Suprapubic skin (tissue), 4 donors: ENCODE measurements at places on chromosomes 12 and 14.

DNA sequence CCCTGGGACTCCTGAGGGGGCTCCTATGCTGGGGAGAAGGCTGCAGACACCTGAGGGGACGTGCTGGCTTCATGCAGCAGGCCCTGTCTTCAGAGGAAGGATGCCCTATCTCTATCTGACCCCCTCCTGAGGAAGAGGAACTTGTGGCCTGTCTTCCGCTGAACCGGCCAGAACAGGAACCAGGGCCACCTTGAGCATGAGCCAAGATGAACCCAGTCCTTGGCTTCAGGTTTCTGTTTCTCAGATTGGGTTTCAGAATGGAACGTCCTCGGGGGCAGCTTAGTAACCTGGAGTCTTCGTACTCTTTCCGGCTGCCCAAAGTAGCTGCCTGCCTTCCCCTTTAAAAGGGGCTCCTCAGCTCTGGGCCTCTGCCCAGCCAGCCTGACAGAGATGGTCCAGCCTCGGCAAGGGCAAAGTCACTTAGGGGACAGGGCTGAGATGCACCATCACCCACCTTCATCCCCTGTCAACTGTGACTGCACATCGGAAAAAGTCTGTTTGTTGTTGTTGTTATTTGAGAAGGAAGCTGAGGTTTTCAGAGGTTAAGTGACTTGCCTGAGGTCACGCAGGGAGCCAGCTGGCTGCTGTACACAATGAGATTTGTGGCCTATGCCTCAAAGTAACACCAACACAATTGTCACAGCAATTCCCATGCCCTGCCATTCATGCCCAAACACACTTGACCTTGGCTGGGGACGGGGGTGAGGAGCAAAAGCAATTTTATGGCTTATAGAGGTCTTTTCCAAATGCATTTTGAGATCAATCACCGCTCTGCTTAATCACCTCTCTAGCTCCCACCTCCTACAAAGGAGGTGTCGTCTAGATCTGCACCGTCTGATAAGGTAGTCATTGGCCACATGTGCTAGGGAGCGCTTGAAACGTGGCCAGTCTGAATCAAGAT is 13.4 kb downstream of the ASB2 start:
- no peak for DNase-seq

DNA sequence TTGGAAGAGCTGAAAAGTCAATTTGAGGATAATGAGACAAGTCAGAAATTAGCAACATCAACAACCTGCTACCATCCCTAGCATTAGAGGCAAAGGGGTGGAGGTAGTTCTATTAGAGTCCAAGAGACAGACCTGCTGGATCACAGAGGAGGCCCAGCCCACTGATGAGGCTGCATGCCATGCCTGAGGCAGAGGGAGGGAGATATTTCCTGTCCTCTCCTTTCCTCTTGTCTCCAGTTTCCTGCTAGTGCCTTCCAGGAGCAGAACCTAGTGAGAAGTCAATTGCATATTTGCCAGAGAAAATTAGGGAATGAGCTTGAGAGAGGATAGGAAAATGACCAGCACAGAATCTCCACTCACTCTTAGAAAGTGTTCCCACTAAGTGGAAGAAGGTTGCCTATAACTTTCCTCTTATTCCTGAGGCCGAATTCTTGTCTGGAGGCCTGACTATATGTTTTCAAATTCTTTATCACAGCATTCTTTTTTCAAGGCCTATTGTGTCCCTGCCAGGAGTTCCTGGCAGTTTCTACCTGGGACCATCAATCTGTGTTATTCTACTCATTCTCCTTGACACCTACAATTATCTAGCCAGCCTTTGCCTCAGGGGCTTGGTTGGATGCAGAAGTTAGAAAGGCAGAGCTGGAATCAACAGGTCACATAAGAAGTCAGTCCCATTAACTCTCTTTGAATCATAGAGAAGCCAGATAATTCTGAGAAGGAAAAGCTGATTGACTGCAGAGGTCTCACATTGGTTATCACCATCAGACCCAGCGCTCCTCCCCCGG is 121.9 kb downstream of the EMP1 start:
- DNase-seq: no peak

DNA sequence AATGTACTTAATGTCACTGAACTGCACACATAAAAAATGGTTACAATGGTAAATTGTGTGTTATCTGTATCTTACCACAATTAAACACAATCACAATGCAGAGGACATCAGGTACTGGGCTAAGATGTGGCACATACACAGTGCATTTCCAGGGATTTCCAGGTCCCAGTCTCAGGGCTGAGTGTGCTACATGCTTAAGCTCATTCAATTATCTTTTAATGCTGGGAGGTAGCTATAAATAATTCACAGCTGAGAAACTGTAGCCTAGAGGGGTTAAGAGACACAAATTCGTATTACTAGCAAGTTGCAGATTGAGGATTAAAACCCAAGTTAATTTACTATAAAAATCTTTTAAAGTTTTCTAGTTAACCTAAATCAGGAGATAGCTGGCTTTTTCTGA is 67.1 kb downstream of the CRACR2A start:
- DNase-seq: no peak

- DNase-seq: no peak
Measured at GRCh38 chr12:69966409-69966808, 141.4 kb downstream of the MYRFL start.

DNA sequence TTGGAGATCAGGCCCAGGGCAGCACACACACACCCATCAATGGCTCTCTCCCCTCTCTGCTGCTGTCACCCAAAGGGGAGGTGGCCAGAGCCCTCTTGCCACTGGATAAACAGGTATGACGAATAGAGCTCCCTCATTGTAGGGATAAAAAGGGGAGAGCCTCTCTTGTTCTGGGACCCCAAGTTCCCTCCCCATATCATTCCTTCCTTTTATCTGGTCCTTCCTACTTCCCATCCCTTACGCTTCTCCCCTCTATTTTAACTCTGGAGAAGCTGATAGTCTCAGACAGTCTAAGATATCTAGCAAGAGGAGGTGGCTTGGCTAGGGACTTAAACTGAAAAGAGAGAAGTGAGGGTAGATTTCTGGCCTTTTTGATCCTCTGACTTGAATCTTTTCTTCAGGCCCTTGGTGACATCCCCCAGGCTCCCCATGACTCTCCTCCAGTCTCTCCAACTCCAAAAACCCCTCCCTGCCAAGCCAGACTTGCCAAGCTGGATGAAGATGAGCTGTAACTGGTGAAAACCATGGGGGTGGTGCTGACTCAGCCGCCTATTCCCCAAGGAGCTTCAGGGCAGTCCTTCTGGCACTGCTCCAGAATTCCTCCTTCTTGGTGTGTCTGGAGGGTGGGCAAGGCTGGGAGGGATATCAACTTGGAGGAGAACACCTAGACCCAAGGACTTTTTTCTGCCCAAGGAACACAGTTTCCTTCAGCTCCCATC is 5.3 kb downstream of the ARHGEF25 start:
- no peak for DNase-seq

GRCh38 chr12:78038986-78039385 is 208.3 kb downstream of the NAV3 start:
- DNase-seq: no peak

DNA sequence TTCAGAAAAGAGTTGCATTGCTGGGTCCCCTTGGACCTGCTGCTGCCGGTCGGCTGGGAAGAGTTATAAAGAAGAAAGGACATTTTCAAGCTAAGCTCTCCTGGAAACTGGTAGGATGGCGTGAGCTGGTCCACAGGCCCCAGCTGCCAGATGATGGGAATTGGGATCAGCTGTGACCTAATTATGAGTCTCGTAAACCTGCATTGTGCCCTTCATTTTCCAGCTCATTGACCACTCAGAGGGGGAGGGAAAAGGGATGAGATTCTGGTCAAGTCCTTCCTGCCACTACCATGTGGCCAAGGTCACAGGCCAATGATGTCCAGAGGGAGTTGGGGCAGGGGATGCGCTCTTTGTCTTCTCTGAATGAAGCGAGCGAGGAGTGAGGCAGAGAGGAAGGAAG is 320.9 kb downstream of the NRXN3 start:
- DNase-seq: no peak

GRCh38 chr12:124592050-124592449 is 24.6 kb upstream of the NCOR2 start:
- DNase-seq: no peak

DNA sequence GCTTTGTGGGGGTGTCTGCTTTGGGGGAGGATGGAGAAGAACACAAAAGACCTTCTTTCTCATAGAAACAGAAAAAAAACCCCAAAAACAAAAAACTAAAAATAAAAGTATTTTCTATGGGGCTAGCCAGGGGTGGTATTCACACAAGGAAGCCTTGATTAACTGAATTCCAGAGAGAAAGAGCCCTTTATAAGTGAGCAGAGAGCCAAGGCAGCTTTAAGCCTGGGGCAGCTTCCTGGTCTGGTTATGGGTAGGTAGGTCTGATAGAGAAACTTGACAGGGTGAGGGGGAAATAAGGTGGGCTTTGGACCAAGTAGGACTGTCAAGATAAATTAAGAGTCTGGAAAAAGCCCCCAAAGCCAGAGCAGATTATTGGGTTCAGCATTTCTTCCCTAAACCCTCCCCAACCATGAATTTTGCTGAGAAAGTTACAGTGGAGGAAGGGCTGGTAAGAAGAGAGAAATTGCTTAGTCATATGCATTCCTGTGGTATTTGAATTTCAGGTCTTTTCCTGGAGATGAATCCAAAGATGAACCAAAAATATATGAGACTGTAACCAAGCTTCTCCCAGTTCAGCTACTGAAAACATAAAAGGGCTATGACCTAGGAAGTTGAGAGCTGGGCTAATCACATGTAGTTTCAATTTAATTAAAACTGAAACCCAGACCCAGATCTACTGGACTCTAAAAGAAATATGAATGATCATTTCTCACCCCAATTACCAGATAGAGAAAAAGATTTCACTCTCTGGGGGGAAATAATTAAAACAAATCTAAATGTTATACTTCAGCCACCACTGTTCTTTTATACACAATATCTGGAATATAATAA is 144.8 kb downstream of the TBC1D30 start:
- DNase-seq: no peak

- DNase-seq: no peak
Measured at GRCh38 chr12:51863933-51864832, 15.7 kb upstream of the FIGNL2 start.

- DNase-seq: no peak
Measured at GRCh38 chr12:77382096-77382742, 316.9 kb upstream of the E2F7 start.

DNA sequence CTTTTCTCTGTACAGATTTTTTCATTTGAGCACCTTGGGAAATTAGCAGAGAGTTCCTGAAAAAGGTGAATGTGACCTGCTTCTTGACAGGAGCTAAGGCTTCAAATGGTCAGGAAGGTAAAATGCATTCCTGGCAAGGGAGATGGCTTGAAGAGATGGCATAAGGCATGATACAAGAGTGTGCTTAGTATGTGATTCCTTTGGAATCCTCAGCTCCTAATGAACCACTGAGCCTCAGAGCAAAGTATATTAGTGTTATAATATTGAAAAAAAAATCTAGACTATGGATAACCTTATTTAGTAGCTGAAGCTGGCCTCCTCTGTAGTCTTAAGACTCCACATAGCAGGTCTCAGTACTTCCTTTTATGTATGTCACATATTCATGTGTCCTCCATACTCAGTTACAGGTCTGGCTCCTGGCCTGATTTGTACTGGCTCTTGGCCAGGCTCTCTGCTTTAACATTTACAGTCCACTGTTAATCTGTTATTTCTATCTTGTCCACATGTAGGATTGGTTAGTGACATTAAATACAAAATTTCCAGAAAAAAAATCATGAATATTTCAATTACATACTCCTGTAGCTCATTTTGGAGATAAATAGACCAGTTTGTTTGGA is 17.9 kb downstream of the TOGARAM1 start:
- no peak for DNase-seq

- DNase-seq: no peak
Measured at GRCh38 chr12:106305376-106305775, 2.8 kb downstream of the TCP11L2 start.

GRCh38 chr12:109451400-109451799 is 25.7 kb downstream of the KCTD10 start:
- no peak for DNase-seq

DNA sequence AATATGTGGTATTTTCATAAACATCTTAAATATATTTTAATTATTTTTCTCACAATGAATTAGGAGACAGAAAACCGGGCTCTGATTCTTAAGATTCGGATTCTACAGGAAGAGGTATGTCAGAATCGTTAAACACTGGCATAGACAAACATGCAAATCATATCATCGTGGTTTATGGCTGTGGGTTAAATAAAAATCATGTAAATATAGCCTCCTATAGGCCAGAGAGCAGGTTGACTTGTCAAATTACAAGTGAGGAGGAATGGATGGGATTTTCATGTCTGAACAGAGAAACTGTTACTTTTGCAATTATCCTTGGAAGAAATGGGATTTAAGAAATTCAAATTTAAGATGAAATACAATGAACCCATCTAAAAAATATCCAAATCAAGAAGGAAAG is 74.9 kb upstream of the BCAT1 start:
- no peak for DNase-seq

DNA sequence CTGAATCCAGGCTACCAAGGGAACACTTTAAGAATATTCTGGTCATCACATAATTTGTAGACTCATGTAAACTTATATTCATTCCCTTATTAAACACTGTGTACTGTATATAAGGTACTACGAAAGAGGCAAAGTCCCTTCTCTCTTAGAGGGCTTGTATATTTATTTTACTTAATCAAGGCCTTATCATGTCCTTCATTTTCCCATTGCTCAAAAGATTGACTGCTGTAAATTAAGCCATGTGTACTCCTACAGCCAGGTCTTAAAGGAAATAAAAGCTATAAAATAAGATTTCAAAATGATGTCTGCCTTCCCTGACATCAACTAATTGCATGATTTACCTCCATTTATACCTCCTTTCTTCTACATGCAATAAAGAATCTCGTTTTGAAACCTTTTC is 5.0 kb downstream of the DENND5B start:
- no peak for DNase-seq

DNA sequence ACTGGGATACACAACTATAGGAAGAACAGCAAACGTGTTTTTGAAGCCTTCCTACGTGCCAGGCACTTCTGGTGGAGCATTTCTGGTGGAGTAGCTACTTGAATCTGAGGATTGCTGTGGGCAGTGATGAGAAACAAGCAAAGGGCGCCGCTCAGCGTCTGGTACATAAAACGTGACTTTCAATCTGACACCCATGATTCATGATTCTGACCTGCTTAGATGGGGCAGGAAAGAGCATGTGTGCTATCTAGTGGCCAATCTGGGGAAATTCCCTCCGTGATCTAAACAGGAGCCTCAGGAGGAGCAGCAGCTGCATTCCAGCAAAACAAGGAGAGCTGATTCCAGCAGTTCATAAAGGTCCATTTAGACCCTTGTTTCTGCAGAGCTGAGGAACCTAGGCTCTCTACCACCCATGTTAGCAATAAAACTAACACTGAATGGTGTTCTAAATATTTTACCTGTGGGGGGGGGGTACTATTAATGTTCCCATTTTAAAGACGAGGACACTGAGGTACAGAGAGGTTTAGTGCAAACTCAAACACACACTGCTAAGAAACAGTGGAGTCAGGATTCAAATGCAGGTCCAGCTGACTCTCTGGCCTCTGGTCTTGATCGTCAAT is 37.8 kb downstream of the PAH start:
- DNase-seq: no peak

GRCh38 chr12:64160021-64160710 is 61.9 kb downstream of the KICS2 start:
- no peak for DNase-seq

GRCh38 chr14:104550861-104551728 is 28.5 kb upstream of the C14orf180 start:
- DNase-seq: peak; percentile 52

GRCh38 chr12:93938931-93939330 is 209.4 kb upstream of the PLXNC1 start:
- no peak for DNase-seq
